Gastroesophageal sphincter (tissue), 4 donors: ENCODE measurements at places on chromosomes 2 and 18.

DNA sequence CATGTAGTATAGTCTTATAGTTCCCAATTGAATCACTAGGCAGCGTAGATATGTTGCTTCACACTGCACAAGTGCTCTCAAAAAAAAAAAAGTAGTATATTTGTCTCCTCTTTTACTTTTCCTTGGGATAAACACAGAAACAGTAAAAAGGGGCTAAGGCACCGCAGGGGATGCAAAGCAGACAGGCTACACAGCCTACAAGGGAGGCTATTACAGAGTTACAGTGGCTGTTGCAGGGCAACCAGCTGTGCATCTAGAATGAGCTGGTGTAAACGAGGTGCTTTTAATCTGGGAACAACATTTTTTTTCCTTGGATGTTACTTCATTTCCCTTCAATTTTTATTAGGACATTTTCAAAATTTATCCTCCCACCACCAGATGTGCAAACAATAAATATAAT is 1934.7 kb upstream of the CELF4 start:
- ATAC-seq: no peak

DNA sequence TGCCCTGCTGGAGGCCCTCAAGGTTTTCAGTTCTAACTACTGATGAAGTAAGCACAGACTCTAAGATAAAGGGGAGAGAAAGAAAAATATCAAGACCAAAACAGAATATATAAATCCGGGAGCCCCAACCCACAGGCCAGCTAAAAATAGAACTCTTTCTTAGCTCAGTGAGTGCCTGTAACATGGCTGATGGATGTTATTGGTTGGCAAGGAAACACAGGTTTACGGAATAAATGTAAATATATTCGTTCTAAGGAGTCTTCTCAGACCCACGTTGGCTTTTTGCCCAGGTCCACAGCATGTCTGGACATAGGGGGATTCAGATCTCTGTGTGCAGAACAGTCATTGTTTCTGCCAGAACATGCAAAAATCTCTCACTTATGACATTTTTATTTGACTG is 139.0 kb upstream of the SERPINE2 start:
- ATAC-seq: no peak

GRCh38 chr2:10319892-10320574 is 17.3 kb downstream of the HPCAL1 start:
- ATAC-seq: no peak

DNA sequence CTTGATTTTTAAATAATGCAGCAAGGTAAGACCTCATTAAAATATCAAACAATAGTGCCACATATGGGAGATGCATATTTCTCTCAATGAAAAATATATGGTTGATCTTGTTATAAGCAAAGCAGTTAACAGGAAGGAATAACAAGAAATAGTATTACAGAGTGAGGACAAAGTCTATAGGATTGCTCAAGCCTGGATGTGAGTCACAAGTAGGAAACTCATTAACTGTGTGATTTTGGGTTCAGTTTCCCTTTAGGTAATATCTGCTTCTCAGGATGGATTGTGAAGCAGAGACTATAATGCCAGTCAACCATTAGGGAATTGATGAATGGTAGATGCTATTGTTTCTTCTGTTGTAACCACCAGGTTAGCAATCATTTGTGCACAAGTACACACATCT is 42.9 kb upstream of the SPHKAP start:
- no peak for ATAC-seq

DNA sequence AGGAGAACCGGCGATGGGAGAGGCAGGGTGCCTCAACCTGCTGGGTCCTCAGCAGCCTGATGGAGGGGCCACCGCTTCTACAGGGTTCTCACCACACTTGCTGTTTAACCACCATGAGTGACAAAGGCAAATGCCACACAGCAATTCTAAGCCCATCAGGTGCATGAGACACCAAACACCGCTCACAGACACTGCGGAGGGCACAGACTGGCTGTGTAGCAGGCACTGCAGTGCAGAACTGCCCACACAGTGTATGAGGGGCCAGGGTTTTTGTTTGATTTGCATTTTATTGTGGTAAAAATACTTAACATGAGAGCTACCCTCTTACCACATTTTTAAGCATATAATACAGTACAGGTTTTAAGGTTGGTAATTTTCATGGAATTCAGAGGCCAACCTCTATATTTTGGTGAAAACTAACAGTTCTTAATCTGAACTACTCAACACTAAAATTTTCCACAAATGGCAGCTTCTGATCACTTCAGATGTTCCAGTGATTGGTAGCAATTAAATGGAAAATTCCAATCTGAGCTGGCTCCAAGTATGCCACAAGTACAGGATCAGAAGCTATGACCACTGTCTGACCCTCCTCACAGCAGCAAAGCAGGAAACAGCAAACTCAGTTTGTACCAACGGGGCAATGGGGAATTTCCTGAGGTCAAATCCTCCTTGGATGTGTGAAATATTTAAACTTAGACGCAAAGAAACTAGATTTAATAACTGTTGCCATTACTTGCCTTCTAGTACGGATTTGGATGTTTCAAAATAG is 67.7 kb downstream of the FAM210A start:
- ATAC-seq: no peak
